ENCODE measurements at places on chromosomes 2 and 18.

GRCh38 chr2:158808426-158808825 is 13.3 kb downstream of the DAPL1 start:
- no peak for DNase-seq

- no peak for DNase-seq
Observed at GRCh38 chr2:12771154-12771553, 54.4 kb downstream of the TRIB2 start.

DNA sequence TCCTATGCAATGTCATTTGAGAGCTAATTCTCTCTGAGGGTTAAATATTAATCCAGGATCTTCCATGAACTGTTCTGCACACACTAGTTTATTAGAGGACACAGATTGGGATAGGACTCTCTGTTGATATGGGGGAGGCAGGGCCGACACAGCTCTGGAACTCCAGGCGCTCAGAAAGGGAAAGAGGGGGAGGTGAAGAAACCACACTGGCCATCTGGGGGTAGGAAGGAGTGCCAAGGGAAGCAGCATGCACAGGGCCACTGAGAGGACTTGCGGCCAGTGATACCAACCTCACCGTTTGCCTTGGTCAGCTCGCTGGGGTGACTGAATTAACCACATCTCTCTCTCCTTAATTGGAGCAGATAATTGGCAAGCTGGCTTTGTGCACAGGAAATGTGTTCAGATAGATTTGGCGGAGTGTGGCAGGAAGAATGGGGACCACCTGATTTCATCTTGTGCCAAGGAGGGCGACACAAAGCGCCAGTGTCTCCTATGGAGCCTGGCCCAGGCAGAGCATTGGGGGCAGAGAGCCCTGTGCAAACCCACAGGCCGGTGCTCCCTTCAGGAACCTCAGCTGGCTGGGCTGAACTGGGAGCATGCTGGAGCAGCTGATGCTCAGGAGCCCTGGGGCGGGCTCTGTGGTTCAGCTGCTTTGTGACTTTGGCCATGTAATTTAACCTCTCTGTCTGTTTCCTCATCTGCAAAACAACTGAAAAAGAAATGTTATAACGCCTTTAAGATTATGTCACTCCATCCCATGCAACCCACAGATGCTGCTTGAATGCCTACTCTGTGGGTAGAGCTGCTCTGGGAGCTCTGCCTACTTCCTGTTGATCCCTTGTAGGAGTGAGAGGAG is 114.7 kb upstream of the STON1 start:
- DNase-seq: no peak

DNA sequence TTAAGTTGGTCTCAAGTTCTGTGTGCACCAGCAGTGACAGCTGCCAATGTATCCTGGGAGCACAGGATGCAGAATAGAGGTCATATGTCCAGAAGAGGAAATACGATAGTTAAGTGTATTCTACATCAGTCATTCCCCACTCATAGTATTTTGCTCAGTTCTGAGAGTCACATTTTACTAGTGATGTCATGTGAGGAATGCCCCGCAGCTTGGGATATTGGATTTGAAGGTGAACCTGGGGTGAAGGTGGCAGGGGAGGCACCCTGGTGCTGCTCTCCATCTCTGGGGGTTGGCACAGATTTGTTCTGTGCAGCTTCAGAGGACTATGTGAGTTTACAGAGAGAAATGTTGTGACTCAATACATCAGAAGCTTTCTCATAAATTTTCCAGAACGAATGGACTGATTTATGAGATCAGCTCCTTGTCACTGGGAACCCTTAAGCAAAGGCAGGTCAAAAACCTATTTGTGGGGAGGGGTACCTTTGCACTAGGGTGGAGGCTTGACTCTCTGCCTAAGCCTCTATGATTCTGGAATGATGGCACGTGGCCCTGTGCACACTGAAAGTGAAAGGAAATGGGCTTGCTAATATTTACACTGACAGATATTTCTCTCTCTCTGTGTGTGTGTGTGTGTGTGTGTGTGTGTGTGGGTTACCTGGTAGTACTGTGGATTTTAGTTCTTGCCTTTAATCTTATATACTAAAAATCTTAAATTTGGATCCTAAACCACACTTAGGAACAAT is 95.9 kb downstream of the NEB start:
- peak; percentile 11 for DNase-seq

- DNase-seq: no peak
Observed at GRCh38 chr2:73992036-73992435, 7.3 kb downstream of the TET3 start.

GRCh38 chr2:181462033-181462432 is 4.8 kb downstream of the ITGA4 start:
- no peak for DNase-seq

GRCh38 chr2:83103613-83104012 is 1355.5 kb downstream of the SUCLG1 start:
- peak; percentile 80 for DNase-seq

- DNase-seq: no peak
Observed at GRCh38 chr2:203918264-203918663, 18.3 kb upstream of the ICOS start.

- peak; percentile 82 for DNase-seq
Observed at GRCh38 chr2:216031960-216032689, 18.8 kb upstream of the MREG start.

DNA sequence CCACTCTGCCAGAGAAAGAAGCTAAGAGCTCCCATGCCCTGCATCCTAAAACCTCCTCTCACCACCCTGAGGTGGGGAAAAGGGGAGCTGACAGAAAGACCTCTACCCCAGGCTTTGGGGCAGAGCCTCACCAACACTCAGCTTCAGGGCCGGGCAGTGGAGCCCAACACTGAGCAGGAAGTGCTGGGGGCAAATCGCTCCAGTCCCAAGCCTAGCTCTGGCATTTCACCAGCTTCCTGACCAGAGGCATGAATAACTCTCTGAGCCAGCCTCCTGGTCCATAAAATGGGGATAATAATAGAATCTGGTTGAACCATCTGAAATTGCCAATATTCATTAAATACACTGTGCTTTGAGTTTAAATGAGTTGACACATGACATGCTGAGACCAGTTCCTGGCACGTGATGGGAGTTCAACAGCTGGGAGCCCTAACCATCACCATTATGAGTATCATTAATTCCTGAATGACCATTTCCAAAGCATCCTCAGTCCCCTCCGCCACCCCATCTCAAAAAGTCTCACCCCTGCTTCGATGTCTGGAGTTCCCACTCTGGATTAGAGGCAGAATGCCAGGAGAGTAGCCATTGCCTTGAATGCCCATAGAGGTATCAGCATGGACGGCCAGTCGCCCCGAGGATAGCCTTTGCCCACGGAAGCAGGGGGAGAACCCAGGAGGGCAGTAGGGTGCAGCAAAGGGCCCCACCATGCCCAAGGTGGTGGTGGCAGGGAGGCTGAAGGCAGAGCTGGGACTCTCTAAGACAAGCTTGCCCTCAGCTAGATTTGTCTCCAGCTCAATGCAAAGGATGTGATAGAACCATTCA is 153.4 kb downstream of the TNS1 start:
- peak; percentile 23 for DNase-seq

- no peak for DNase-seq
Observed at GRCh38 chr2:158743879-158744278, 51.2 kb upstream of the DAPL1 start.

DNA sequence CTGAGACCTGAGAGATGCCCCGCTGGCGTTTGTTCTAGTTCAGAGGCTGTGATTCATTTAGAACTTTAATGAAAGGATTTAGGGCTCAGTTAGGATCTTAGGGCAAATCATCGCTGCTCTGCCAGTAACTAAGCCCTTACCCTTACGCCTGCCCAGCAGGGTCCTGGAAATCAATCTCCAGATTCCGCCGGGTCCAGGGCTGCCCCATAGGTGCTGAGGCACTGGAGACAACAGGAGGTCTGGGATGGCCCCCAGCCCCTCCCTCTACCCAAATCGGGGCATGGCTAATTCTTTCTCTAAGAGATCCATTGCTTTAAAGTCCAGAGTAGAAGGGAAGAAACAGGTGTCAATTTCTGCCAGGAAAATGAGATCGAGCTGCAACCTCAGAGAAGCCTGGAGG is 83.1 kb downstream of the SDC1 start:
- DNase-seq: no peak

DNA sequence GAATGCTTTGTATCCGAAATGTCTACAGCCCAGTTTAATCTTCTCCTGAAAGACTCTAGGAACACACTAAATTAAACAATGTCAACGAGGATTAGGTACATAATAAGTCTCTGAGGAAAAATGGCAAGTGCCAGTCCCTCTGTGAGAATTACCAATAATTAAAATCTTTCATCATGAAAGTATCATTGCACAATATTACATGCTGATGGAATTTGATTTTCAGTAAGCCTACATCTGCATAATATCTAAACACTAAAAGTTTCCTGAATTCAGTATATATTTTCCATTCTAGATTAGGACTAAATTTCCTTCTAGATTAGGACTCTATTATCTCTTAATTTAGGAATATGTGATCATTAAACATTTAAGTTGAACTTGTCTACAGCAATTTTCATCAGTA is 132.1 kb downstream of the LRP2 start:
- DNase-seq: no peak

- no peak for DNase-seq
Observed at GRCh38 chr2:222427646-222428301, 3.4 kb downstream of the SGPP2 start.

GRCh38 chr2:26130763-26131162 is 42.1 kb upstream of the GAREM2 start:
- DNase-seq: no peak

GRCh38 chr2:66555091-66555490 is 120.2 kb downstream of the MEIS1 start:
- DNase-seq: peak; percentile 60

GRCh38 chr18:8718401-8718913 is 13.1 kb downstream of the MTCL1 start:
- DNase-seq: no peak

- DNase-seq: no peak
Observed at GRCh38 chr2:102417946-102418345, 5.0 kb upstream of the IL18RAP start.

DNA sequence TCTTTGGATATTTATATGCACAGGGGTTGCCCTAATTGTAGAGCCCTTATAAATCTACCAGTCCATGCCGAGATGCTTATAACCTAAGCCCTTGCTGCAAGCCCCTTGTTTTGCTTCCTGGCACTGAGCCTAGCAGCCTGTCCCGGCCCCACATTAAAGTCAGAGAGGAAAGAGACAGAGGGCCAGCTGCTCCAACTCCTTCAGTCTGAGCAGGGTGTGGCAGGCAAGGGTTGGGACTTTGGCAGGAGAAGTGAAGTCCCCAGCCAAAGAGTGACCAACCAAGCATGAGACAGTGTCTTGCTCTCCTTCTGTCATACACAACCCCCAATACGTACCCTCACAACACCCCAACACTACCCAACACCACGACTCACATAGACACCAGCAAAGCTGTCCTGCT is 54.7 kb upstream of the FZD7 start:
- no peak for DNase-seq

- DNase-seq: no peak
Observed at GRCh38 chr18:75799449-75800330, 372.2 kb upstream of the SMIM21 start.

GRCh38 chr2:29293830-29294438 is 178.7 kb downstream of the CLIP4 start:
- peak; percentile 39 for DNase-seq

DNA sequence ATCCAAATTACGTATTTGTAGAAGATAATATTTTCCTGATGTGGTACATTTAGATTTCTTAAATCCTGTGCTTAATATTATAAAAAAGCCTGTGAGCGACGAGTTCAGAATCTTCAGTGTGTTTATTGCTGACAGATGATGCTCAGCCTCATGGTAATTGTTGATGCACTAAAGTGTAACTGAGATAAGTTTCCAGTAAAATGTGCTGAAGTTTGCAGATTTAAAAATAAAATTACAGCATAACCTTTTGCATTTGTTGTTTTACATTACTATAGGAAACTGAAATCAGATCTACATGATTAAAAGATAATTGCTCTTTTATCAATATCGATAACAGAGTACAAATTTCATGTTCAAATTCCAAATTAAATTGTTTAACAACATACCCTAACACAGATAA is 307.6 kb downstream of the FIGN start:
- DNase-seq: no peak

GRCh38 chr2:165610591-165611029 is 141.1 kb downstream of the CSRNP3 start:
- DNase-seq: no peak

- DNase-seq: no peak
Observed at GRCh38 chr2:162056796-162057399, 17.1 kb downstream of the DPP4 start.

GRCh38 chr18:21051620-21052019 is 60.0 kb downstream of the ROCK1 start:
- peak; percentile 13 for DNase-seq

GRCh38 chr2:204343685-204344084 is 201.6 kb upstream of the PARD3B start:
- DNase-seq: no peak

DNA sequence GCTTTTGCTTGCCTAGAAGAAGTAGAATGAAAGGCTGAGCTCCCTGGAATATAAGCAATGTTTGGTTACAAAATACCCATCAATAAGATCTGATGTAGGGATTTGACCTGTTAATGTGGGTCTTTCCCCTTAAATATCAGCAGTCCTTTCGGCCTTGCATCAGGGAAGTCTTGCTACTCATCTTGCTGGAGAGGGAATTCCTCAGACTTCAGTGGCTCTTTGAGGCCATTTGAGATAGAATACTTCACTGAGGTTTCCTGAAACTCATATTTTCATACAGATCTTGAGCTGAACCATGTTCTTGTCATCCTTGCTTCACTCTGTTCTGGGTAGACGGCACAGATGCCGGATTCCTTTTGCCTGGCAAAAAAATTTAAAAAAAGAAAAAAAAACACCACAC is 3.9 kb downstream of the TWIST2 start:
- peak; percentile 66 for DNase-seq

GRCh38 chr2:228535396-228535795 is 353.9 kb upstream of the SPHKAP start:
- DNase-seq: no peak

- peak; percentile 22 for DNase-seq
Observed at GRCh38 chr2:15506229-15506819, 54.8 kb downstream of the NBAS start.

DNA sequence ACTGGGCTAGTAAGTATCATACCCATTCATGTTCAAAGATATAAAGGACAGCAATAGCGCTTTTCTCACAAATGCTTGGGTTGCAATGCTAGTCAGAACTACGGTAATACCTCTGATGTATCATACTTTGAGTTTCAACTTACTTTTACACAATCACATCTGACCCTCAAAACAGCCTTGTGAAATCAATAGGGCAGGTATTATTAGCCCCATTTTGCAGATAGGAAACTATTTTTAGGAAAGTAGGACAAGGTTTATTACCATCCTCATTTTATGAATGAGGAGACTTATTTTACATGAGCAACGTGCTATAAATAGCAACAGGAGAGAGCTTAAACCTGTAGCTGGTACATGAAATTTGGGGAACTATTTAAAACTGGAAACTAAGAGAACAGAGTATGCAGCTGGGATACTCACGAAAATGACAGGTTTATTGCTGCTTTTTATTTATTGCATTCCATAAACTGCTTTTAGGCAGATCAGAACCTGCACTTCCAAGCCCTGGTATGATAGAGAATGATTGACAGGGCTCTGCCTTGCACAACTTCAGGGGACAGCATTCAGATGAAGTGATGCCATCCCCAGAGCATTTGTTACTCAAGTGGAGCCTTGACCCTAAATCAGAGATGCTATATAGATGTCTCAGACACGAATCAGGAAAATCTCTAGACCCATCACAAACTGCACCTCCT is 42.4 kb upstream of the PPM1B start:
- DNase-seq: no peak

- no peak for DNase-seq
Observed at GRCh38 chr2:46568212-46569009, 89.0 kb downstream of the TMEM247 start.

Data from fibroblast of the aortic adventitia (primary cell).